ENCODE measurements at places on chromosomes 16 and 17.

DNA sequence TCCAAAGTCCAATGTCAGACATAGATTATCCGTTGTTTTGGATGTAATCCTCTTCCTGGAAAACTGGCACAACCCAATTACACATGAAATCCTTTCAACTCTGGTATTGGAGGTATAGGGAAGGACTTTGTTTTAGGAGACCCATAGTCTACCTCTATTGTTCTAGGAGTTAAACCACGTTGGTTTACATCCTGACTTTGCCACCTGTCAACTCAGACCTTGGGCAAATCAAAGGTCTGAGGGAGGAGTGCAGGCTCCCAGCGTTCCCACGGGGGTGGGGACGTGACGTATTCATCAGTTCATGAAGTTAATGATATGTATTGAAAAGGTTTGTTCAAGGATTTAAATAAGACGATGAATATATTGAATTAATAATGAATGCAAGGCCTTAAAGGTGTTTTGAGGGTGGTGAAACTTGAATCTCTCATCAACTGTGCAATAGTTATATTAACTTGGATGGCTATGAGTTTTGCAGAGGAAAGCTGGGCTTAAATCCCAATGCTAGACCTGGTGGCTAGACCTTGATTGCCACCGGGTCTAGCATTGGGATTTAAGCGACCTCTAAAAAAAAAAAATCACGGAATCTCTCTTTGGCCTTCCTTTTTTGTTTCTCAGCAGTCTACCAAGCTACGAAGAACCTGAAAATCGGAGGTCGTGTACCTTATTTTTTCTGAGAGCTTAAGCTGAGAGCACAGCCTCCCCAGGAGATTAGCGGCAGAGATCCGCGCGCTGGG is 744 bp upstream of the NF1 start:
- DNase-seq: no peak

GRCh38 chr17:40290629-40291280 is 3.1 kb downstream of the CDC6 start:
- no peak for DNase-seq

DNA sequence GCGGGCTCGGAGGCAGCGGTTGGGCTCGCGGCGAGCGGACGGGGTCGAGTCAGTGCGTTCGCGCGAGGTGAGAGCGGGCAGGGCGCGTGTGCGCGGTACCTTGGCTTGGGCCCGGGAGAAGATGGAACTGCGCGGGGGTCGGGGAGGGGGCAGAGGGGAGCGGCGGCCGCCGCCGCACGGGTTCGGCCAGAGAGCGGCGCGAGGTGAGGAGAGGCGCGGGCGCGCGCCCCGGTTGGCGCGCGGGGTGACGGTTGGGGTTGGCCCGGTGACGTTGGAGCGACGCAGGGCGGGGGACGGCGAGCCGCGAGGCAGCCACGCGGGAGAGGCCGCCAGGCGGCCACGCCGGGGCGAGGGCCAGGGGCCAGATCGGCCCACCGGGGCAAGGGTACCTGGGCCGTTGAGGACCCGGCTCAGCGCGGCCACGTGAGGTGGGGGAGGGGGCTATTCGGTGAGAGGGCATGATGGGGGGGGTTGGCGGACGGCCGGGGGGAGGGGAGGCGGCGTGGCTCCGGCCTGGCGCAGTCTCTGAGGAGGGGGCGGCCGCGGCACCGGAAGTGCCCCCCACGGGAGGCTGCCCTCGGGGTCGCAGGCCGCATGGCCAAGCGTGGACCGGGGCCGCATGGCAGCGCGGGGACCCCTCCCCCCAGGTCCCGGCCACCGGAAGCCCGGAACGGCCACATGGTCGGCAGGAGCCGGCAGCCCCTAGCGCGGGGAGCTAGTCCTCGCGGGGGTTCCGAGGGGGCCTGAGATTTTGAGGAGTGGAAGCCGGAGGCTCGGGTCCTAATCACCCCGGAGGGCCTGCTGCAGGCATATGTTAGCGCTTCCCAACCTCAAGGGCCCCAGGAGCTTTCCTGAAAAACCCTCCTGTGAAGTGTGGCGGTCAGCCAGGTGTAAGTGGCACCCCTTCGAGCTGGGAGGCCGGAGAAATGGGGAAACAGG is 527 bp downstream of the EIF5A start:
- no peak for DNase-seq

- no peak for DNase-seq
These were observed 154.0 kb downstream of the IRF8 start for GRCh38 chr16:86052926-86053325.

DNA sequence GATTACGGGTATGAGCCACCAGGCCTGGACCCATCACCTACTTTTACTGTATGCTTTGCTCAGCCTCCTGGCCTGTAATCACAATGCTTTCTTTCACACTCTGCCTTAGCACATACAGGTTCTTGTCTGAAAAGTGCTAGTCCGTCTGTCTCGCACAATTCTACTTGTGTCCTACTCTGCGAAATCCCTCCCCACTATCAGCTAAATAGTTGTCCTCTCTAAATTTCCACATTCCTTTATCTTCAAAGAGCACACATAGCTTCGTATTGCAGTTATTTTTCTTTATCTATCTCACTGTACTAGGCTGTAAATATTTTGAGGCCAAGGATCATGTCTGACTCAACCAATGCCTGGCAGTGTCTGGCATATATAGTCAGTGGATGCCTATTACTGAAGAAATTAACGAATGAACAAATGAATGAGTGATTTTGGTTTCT is 38.5 kb upstream of the ETV4 start:
- DNase-seq: no peak

DNA sequence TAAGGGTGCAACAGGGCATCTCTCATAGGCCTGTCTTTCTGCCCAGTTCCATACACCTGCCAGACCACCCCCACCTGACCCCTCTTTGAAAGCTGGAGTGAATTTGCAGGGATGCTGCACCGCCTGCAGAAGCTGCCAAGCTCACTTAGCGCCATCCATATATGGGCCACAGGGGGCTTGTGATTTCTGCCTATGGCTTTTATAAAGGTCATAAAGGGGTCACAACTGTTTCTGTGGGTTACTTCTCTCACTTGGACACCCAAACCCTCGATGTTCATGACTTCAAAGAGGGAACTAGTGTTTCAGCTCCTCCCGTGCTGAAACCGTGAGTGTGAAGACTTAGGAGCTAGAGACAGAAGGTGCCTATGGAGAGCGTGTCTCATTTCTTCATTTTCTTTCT is 23.9 kb upstream of the MEAK7 start:
- DNase-seq: no peak

DNA sequence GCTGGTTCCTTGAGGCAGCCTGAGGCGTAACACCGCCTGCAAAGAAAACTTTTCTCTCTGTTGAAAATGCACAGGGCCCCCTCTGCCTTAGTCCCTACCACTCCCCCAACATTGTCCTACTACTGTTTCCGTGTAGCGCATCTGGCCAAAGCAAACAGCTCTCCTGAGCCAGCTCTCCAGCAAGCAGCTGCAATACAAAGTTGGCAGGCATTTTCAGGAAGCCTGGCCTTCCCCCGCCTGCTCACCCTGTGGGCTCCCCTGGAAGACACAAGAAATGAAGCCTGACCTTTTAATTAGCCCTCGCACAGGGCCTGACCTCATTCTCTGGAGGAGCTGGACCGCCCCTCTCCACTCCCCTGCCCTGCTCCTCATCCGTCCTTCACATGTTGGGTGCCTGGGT is 66.7 kb downstream of the SOX9 start:
- no peak for DNase-seq

- DNase-seq: no peak
These were observed 8.6 kb upstream of the MMP15 start for GRCh38 chr16:58016840-58017446.

All from HFF-Myc (cell line).